ENCODE measurements at places on chromosomes 3 and 15. TPM values are rescaled to one million over a fixed set of nuclear protein-coding genes. Genes with fewer than 3 reads are reported as not detected.

Gene NSMCE3
- total RNA-seq: 8.8 TPM

GRCh38 chr15:101543926-101544612, 54.6 kb upstream of the PCSK6 start:
- DNase-seq: no peak

GRCh38 chr15:36406911-36407310, 172.5 kb upstream of the CDIN1 start:
- DNase-seq: no peak

GRCh38 chr3:69142090-69142489, 19.7 kb upstream of the LMOD3 start:
- no peak for DNase-seq

DNA sequence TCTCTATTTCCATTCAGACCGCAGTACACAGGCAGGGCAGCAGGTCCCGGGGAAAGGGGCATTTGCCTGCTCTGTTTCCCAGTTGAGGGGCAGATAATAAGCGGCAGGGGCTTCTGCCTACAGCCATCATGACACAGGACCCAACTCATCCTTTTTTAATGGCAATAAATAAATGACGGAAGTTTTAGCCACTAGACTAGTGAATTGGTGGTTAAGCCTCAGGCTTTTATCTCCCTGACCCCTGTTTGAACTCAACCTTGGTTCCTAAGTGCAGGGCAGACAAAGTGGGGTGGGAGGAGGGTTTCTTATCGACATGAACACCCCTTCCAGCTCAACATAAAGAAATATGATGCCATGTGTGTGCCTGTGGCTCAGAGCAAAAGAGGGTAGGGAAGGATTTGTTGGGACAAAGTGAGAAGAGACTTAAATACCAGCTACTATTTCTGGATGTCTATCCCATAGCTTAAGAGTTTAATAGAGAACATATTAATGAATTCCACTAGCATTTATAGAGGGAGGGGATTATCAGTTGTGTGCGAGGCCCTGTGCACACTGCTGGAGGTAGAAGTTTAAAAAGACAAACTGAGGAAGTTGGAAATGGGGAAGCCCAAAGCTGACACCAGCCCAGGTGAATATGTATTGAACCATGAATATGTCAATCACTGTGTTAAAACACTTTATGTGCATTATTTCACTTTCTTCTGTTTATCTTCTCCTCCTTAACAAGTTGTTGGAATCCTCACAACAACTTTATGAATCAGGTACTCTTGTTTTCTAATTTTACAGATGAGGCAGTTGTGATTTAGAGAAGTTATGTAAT, 939.4 kb downstream of the MCTP2 start:
- DNase-seq: no peak

DNA sequence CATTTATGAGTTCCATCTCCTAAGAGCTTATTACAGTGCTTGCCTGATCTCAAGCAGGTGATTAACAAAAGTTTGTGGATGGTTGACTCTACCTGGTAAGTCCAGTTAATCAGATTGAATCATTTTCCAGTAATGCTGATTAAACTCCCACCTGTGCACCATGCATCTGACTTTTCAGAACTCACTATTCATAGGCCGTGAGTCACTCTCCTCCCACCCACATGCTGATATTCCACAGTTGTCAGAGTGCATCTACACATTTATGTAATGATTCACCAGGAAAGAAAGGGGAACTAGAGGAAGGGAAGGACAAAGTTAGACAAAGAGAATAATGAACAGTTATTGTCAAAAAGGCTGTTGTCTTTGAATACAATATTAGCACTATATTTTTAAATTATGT, 106.2 kb upstream of the UBE3A start:
- no peak for DNase-seq

DNA sequence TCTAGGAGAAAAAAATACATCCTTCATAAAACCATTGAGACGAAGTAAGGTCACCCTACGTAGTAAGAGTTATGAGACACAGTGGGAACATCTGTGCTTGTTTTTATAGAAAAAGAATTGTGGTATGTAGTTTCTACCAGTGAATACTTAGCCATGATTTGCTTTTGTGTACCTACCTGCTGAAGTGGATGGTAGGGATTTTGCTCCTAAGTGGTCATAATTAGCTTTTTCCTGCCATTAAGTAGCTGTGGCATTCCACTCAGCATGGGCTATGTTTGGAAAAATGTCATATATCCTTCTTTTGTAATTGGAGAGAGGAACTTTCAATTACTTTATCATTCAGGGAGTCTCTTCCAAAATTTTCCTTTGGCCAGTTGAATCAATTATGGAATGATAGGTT, 63.7 kb downstream of the CHD2 start:
- no peak for DNase-seq

DNA sequence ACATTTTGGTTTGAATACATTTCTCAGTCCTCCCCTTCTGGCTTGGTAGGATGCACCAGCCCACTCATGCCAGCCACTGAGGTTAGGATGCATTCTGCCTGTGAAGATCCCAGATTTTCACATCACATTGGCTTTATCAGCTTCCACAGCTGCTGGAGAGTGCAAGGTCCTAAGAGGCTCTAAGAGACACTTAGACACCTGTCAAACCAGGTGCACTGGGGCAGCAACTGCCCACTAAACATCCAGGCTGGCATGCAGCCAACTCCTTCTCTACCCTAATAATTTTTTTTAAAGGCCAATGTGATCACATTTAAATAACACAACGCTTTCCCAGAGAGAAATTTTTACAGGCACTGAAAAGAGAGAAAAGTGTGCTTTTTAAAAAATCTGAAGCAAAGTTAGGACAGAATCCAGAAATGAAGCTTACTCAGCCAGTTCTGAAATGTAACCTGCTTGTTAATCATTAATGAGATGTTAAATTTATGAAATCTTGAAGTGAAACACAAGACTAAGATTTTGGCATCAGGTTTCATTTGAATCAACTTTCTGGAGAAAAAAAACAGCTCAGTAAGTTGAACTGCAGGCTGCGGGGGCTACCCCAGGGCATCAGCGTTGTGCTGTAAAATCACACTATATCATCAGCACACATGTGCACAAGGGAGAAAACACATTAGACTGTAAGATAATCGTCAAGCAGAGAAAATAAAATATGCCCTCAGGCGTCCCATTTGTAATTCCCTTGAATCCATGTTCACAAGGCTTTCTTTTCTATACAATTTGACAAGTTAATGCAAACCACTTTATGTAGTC, 312.9 kb downstream of the ZBBX start:
- DNase-seq: no peak

DNA sequence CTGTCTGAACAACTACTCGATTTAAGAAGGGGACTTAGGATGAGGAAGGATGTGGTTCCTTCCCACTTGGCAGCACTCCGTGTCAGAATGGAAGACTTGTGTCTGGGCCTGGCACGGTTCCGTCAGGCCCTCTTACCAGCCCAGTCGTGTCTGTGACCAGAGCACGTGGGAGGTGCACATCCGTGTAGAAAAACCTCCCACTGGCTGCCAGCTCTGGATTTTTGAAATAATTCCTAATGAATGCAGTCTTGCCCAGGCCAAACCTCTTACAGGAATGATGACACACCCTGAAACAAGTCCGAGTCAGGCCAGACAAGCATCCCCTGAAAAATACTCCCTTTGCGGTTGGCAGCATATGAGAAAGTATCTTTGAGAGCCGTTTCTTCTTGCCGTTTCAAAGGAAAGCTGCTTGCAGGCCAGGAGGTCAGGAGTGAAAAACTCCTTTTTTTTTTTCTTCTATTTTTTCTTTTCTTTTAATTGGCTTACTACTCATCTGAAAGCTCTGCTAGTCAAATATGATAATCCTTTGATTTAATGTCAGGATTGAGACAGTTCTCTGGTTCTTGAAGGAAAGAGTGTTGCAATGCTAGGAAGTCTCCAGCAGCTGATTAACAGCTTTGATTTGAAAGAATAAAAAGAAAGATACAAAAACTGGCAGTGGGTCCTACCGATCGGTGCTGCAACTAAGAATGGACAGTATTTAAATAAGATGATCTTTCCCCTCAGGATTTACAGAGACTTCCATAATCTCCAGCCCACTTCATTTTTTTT, 19.8 kb downstream of the IL1RAP start:
- peak; percentile 81 for DNase-seq

DNA sequence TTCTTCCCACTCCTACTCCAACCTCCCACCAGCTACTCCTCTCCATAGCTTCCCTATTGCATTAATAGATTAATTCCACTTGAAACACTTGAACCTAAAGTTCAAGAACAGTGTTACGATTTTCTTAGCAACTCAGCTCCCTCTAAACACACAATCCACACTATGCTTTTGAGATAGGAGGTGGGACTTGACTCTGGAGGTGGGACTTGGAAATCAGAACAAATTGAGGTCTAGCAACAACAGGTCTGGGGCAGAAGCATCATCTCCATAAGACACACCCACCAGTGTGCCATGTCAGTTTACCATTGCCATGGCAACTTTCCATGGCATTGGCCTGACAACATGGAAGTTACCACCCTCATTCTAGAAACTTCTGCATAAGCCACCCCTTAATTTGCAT, 336.5 kb upstream of the ALCAM start:
- no peak for DNase-seq
